Articular chondrocyte of knee joint (primary cell): ENCODE measurements at places on chromosomes 5 and 9. TPM values are rescaled to one million over a fixed set of nuclear protein-coding genes. Genes with fewer than 3 reads are reported as not detected.

Gene LECT2
- total RNA-seq, result not detected in 2 replicates

Gene KCNV2
- not detected in 2 replicates for total RNA-seq

Gene FAM151B
- 13.7 and 14.6 TPM in 2 replicates for total RNA-seq

Gene CAVIN4
- 0.76 and 0.91 TPM in 2 replicates for total RNA-seq

Gene SPATA31D4
- total RNA-seq, result not detected in 2 replicates
